Right renal pelvis (tissue), 4 donors: ENCODE measurements at places on chromosomes 7 and 10.

- DNase-seq: no peak
Observed at GRCh38 chr7:151987748-151988529, 31.7 kb downstream of the GALNTL5 start.

GRCh38 chr7:54978364-54979116, 40.3 kb upstream of the EGFR start:
- no peak for DNase-seq

GRCh38 chr10:6204063-6204340, 1.3 kb downstream of the PFKFB3 start:
- no peak for DNase-seq

DNA sequence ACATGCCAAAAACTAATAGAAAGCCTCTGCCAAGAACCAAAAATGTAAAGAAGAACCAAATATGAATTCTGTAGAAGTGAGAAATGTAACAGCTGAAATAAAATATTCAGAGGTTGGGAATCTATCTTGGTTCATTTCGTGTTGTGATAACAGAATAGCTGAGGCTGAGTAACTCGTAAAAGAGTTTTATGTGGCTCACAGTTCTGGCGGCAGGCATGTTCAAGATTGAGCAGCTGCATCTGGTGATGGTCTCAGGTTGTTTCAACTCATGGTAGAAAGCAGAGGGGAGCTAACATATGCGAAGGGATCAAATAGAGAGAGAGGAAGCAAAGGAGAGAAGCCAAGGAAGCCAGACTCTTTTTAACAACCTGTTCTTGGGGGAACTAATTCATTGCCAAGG, 717.2 kb downstream of the TNS3 start:
- DNase-seq: no peak

DNA sequence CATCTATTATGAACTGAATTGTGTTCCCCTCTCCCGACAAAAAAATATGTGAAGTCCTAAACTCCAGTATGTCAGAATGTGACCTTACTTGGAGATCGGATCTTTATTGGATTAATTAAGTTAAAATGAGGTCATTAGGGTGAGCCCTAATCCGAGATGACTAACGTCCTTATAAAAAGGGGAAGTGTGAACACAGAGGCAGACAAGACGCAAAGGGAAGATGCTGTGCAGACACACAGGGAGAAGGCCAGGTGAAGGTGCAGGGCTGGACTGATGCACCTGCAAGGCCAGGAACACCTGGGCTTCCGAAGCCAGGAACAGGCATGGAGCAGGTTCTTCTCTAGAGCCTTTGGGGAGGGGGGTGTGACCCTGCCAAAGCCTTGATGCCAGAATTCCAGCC, 187.8 kb downstream of the PARD3 start:
- no peak for DNase-seq

DNA sequence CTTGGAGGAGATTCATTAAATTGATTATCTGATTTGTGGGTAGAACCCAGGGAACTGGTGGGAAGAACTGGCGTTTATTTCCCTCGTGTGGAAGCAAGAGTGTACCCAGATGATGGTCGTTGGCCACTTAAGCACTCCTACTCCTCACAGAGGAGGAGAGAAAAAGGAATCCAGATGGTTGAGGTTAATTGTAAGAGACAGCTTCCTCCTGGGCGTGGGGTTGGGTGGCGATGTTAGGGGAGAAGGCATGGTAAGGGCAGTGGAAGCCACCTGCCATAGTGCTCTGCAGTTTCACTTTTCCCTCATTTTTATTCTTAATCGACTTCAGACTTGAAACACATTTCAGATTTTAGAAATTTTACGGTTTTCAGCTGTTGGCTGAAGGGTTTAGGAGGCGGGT, 104.1 kb downstream of the DOCK1 start:
- DNase-seq: no peak

DNA sequence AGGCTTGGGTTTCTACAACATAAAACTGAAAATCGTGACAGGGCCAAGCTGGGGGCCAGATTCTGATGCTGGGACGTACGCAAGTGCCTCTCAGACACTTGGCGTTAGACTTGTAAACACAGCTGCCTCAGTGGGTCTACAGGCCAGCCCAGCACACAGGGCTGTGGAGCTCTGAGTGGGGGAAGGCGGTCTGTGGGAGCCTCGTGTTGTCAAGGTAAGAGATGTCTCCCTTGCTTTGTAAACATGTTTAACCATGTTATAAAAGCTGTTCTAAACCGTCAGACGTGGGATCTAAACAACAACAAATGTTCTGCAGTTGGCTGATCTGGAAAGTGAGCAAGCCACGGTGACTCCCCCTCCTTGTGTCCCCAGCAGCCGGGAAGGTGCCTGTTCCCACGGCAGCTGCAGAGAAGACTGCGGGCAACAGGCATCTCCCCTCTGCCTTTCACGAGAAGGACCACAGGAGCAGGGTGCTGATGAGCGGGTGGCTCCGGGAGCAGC, 67.8 kb downstream of the ZRANB1 start:
- DNase-seq: no peak

- no peak for DNase-seq
Observed at GRCh38 chr7:64888901-64889685, 14.0 kb upstream of the ZNF273 start.

- no peak for DNase-seq
Observed at GRCh38 chr7:8042796-8043535, 74.4 kb downstream of the GLCCI1 start.

DNA sequence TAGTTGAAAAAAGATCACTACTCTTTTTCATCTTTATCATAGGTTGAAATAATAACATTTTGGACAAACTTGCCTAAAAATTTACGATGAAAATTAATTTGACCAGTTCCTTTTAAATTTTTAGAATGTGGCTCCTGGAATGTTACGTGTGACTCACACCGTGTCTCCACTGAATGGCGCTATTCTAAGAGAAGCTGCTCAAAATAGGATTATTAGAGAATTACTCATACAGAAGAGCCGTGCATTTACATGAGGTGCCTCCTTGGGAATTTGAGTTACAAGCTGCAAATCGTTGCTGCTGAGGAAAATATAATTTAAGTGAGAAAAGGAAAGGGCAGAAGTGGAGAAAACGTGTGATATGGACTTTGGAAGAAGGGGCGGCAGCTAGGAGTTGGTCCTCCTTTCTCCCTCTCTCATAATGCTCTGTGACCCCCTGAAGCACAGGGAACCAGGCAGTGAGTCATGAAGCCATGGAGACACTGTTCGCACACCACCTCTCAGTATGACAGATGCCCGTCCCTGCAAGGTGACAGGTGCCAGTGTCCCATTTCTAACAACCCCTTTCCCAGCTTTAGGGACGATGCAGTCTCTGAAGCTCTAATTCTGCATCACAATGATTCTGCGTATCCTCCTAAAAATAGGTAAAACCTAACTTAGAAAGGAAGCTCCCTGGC, 323.2 kb upstream of the COBL start:
- no peak for DNase-seq

DNA sequence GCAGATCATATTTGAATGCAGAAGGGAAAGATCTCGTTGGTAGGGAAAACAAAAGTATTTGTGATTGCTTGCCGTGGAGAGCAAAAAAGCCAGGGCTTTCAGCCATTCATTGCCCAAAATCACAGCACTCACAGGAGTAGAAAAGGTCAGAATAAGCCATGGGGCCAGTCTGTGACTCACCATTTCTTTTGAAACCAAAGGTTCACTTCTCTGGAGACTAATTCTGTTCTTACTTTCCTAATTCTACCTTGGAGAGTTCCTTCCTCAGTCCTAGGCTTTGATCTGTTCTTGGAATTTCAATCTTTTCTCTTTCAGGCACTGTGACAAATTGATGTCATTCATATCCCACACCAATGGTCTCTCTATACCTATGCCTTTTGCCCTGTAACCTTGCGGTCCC, 54.1 kb upstream of the FAM180A start:
- no peak for DNase-seq

DNA sequence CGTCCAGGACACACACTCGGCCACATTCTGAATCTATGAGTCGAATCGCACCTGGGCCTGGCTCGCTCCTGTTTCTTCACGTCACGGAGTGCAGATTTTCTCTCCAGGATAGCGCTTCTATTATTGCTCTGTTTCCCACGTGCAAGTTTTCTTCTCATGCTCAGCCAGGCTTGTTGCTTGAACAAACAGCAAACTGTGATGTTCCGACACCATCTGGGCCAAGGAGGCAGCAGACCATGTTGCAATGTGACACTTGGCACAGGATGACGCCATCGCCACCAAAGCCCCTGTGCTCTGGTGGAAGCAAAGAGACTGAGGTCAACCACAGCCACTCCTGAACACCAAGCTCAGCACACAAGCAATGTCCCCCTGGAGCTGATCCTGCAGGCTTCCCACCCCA, 507.1 kb upstream of the ADARB2 start:
- no peak for DNase-seq

DNA sequence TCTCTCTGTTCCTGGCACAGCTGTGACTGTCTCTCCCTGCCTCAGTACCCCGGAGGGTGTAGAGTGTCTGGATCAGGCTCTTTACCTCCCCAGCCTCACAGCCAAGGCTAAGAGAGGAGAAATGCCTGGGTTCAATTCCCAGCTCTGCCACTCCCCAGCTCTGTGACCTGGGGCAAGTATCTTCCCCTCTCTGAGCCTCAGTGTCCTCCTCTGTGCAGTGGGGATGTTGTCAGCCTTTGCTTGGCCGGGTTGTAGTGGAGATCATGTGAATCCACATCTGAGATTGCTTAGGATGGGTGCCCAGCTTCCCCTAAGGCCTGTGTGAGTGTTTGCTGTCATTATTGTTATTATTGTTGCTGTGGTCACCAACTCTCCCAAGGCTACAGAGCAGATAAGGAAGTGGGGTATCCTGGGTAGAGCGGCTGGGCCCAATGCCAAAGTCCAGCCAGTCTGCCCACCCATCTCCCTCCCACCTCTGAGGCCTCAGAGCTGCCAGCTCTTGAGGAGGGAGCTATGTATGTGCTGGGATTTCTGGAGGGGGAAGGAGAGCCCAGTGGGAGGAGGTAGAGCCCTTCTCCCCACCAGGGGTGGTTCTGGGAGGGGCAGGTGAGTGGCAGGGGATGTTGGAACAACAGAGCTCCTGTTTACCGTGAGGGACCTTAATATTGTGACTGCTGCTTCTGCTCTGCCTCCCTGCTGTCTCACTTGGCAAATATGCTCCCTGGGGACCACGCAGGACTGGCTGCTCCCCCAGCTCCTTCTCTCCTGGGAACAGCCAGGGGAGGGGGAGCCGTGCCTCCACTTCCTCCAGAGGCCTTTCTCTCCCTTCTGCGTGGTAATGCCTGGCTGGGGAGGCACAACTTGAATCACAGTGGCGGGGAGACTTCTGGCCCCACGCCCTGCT, 170.5 kb downstream of the RPS24 start:
- no peak for DNase-seq

- DNase-seq: no peak
Observed at GRCh38 chr10:13231190-13231589, 3.0 kb downstream of the UCMA start.

GRCh38 chr10:77849039-77849664, 77.4 kb downstream of the DLG5 start:
- no peak for DNase-seq

- DNase-seq: no peak
Observed at GRCh38 chr10:112351146-112351545, 22.8 kb upstream of the ACSL5 start.

GRCh38 chr7:17467386-17467945, 169.0 kb downstream of the AHR start:
- DNase-seq: no peak

DNA sequence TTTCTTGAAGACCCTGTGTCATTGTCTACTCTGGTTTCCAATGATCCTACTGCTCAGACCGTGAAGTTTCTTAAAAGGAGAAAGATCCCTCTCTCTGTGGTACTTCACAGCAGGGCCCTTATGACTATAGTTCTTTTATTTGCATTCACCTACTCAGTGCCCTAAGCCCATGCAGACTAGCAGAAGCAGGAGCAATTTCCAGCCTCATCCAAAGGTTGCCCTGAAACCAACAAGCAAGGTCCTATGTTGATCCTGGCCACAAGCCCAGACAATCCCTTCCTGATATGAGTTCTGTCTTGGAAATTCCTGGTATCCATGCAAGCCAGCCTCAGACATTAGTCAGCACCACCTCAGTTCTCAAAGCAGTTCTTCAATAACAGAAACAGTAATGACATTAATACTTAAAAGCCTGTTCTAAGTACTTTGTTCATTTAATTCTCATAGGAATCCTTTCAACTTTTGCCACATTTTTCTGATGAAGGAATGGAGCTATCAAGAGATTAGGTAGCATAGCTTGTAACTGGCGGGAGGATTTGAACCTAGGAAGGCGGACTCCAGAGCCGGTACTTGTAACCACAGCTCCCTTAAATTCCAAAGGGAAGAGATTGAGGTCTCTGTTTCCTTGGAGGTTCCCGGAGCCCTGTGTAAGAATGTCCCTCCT, 58.1 kb upstream of the ST8SIA6 start:
- no peak for DNase-seq

DNA sequence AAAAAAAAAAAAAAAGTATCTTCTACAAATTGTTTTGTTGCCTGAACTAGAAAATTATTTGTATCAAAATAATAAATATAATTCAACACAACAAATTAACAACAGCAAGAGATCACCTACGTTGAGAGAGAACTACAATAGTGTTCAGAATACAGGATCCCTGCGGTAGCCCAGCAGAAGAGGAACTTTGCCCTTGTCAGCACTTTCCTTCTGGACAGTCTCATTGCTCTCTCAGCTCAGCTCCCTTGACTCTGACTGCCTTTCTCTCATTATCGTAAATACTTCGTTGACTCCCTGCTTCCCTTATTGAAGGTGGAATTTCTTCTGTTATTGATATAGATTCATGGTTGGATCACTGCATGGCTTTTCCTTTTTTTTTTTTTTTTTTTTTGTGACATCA, 469.5 kb upstream of the VSTM2A start:
- DNase-seq: no peak

- DNase-seq: no peak
Observed at GRCh38 chr7:82745117-82745516, 301.5 kb upstream of the CACNA2D1 start.

GRCh38 chr7:45070254-45070642, 18.5 kb downstream of the NACAD start:
- no peak for DNase-seq

DNA sequence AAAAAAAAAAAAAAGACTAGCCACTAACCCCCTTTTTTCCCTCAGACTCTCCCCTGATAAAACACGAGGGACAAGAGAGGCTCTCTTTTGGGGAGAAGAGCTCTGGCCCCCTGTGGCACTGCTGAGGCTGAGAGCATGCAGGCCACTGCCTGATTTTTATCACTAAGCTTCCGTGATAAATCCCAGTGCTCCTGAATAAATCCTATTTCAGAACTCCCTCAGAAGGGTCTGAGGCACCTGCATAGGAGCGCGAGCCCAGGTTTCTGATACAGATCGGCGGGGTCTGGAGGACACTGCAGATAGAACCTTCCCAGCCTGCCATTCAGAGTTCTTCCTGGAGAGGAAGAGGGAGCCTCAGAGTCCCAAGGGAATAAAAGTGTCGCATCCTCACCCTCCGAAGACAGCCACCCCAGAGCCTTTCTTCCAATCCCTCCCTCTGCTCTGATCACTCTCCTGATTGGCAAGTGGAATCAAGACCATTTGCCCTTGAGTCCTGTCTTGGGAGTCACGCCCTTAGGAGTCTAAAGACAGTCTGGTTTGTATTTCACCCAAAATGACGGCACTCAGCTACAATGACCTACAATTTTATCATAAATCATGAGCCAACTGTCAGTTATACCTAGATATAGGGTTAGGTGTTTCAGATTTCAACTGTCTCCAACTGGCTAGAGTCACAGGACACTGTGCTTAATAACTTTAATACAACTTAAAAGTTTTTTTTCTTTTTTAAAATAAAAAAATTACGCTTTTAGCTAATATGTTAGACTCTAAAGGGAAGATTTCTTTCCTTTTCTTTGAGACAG, 153.5 kb downstream of the RNF216 start:
- no peak for DNase-seq

- no peak for DNase-seq
Observed at GRCh38 chr7:91557789-91558404, 293.7 kb downstream of the FZD1 start.

GRCh38 chr7:37656913-37657530, 26.5 kb upstream of the GPR141 start:
- DNase-seq: no peak
